ENCODE measurements at places on chromosomes 7 and 10.

DNA sequence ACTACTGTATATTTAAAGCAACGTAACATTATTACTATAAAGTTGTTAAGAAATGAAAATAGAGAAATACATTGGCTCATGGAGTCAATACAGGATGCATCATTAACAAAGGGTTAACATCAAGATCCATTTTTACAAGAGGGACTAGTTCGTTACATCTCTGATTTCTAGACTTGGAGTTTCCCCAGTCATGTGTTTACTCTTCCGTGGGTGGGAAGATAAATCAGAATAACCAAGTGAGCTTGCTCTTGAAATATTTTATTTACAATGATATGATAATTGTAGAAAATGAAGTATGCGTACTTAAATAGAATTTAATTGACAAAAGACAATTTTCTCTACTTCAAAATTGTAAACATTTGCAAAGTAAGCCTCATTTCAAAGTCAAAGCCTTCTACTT is 1.0 kb upstream of the PRKAR2B start:
- no peak for DNase-seq

- no peak for DNase-seq
Measured at GRCh38 chr10:56823849-56824248, 462.8 kb upstream of the ZWINT start.

DNA sequence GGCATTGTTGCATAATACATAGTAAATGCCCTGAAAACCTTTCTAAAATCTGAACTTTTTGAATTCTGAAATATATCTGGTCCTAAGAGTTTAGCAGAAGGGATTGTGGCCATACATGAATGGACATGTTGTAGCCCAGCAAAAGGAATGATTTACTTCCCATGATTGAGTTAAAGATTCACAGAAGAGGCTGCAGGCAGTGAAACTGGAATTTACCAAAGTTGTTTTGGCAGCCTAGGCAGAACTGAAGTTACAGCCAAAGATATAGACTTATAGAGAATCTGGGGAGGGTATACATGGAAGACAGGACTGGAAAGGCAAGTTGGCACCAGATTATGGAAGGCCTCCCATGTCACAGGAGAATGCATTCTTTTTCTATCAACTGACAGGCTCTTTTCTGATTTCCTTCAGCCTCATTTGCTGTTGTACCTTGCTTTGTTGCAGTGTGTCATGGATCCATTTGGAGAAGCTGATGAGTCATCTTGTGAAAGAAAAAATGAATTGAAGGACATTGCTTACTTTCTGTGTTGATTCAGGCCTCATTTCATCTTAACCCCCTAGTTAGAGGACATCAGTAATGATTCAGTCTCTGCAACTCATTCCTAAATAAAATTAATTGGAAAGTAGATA is 356.2 kb upstream of the LRGUK start:
- DNase-seq = no peak

DNA sequence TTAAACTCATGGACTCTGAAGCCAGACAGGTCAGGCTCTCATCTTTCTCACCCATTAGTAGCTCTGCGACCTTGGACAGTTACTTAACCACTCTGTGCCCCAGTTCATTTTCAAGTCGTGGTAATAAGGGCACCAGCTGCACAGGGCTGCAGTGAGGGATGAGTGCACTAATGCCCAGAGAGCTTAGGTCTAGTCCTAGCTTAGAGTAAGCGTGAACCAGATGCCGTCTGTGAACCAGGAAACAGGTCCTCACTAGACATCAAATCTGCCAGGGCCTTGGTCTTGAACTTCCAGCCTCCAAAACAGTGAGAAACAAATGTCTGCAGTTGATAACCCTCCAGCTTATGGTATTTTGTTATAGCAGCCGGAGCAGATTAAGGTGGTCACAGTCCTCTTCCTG is 222.4 kb upstream of the PFKP start:
- no peak for DNase-seq

- DNase-seq = no peak
Measured at GRCh38 chr7:52095861-52096260, 779.3 kb upstream of the COBL start.

- no peak for DNase-seq
Measured at GRCh38 chr7:47188653-47189315, 393.1 kb downstream of the TNS3 start.

- no peak for DNase-seq
Measured at GRCh38 chr7:117808910-117809705, 64.1 kb downstream of the CTTNBP2 start.

DNA sequence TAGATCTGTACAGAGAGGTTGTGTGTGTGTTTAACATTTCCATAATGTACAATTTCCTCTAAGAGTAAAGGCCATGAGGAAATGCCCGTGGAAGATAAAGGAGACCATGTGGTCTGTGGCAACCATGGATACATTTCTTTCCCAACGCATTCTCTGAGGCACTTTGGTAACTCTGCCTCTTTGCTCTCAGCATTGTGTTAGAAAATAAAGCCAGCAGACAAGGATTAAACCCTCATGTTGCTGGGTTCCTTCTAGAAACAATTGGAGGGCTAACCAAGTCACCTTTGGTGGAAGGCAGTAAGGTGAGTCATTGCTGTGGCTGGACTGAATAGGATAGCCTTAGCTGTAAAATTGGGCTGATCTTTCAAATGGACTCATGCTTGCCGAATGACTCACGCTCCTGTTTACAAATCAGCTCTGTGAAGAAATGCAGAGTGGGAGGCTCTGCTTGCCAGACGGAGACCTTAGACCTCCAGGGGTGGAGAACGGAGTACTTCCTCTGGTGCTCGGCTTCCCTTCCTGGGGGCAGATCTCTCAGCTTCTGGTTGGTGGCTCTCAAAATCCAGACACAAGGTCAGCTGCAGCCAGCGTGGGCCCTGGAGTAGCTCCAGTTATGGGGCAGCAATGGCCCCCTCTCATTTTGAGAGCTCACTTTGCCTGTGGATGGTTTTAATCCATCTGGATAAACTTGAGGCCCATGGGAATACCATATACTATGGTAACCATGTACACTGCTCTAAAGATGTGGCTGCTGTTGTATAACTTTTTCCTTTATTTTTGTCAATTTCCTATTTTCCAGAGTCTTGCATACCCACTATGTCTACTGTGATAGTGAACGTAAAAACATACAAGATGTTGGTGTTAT is 137.3 kb downstream of the TCF7L2 start:
- DNase-seq = no peak
